ENCODE measurements at places on chromosomes 6 and 20.

- no peak for DNase-seq
Measured at GRCh38 chr20:47860049-47860830, 75.0 kb upstream of the SULF2 start.

GRCh38 chr6:100657678-100658330 lies 193.1 kb upstream of the SIM1 start:
- DNase-seq, result peak; percentile 19

DNA sequence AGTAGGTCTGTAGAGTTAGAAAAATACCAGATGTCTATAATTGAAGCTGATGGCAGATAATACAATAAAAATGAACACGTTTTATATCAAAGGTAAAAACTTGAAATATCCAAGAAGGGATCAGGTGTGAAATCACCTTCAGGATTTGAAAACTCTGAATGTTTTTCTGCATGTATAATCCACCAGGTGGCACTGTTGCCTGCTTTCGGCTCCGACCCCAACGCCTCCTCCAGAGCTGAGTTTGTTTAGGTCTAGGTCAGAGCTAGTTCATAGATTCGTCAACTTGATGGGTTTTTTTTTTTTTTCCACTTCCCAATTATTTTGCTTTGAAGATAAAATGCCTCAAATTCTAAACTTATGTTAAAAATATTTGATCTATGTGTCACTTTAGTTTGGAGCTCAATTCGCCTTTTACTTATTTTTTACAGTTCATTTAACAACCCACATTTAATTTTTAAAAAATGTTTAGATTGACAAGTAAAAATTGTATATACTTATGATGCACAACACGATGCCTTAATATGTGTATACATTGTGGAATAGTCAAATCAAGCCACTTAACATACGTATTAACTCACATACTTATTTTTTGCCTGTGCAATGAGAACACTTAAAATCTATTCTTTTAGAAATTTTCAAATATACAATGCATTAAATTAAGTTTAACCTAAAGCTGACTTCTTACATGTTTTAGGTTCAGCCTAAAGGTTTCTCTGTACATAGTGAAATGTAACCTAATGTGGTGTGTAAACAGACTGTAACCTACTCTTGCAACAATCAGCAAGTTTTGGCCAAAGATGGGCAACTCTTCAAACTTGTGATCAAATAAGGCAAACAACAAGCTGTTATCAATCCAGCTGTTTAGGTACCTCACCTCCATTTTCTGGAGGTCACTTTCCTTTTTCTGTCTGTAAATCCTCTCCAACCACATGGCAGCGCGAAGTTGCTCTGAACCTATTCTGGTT lies 39.4 kb upstream of the ENPP4 start:
- DNase-seq, result peak; percentile 74

GRCh38 chr6:41505122-41506049 lies 40.8 kb upstream of the FOXP4 start:
- no peak for DNase-seq

DNA sequence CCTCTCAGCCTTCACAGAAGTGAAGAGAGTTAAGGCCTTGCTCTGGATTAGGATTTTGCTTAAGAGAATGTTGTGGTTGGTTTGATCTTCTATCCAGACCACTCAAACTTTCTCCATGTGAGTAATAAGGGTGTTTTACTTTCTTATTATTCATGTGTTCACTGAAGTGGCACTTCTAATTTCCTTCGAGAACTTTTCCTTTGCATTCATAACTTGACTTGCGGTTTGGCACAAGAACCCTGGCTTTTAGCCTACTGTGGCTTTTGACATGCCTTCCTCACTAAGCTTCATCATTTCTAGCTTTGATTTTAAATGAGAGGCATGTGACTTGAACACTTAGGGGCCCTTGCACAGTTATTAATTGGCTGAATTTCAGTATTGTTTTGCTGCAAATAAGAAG lies 166.1 kb upstream of the OPRM1 start:
- DNase-seq, result no peak

- DNase-seq, result no peak
Measured at GRCh38 chr6:43887906-43888683, 118.1 kb downstream of the VEGFA start.

- no peak for DNase-seq
Measured at GRCh38 chr6:148749674-148750073, 2.8 kb downstream of the UST start.

- no peak for DNase-seq
Measured at GRCh38 chr20:44111712-44112335, 75.2 kb downstream of the JPH2 start.

DNA sequence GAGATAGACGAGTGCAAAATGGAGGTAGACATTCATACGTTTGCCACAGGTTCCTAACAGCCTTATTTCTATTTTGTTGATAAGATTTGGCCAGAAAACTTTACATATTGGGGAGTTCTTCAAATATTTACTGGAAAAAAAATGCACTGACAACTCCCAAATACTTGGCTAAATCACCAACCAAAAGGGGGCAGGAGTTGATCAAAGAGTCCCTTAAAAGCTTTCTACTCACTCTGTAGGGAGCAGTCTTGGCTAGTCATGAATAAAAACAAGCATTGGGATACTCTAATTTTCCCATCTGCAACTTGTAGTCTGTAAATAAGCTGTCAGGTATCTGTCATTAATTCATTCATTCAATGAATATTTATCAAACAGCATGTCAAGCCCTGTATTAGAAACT lies 18.4 kb downstream of the TENT5A start:
- peak; percentile 48 for DNase-seq

DNA sequence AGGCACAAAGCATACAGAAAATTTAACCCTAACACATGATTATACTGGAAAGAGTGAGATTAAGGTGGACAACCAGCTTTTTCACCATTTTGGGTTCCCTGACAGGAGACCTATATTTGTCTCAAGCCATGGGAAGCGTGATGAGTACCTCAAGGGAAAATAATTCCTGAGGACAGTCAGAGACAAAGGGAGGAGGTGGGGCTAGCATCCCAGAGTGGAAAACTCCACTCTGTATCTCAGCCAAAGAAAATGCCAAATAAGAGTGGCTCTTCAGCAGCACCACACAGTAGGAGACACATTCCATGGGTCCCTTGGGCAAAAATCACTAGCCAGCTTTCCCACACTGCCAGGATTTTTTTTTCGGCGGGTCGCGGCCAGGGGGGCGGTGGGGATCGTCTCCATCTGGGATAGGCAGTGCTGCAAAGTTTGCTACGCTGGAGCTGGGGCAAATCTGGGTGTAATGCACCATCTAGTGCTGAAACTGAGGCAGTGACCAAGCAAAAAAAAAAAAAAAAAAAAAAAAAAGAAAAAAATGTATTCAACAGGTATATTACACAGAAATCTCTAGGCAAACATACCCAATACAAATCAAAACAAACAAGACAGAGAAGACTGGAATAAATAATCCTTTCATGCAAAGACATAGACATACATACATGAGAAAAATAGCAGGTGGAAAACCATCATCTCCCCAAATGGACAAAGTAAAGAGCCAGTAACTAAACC lies 77.3 kb upstream of the SLC35F1 start:
- DNase-seq, result no peak

DNA sequence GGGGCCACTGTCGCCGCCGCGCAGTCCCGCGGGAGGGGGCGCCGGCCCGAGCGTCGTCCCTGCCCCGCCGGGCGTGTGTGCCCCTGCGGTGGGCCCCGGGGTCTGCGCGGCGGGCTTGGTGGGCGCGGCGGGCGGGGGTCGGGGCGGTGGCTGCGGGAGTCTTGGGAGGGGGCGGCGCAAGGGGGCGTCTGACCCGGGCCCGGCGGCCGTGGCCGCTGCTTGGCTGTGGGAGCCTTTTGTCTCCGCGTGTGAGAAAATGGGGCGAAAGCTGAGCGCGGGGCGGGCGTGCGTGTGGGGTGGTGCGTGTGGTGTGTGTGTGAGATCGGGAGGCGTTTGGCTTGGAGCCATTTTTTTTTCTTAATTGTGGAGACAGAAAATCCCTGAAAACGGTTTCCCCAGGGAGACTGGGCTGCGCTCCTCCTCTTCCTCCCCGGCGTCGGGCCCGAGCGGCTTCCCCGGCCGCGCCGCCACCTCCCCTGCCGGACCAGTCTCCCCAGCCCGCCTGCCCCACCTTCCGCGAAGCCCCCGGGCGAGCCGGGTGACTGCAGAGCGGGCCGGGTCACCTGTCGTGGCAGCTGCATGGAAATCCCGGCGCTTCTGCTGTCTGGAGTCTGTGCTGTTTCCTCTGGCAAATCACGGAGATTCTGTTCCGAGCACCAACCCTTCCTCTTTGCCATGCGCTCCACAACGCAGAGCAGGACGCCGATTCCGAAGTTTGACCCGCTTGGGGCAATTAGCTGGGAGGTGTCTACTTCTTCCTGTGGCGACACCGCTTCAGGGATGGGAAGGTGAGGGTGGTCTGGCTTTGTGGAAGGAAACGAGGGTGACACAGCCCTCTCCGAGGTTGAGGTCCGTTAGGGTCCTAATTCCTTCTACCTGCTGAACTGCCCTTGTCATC lies 64.4 kb downstream of the GTF2H5 start:
- peak; percentile 51 for DNase-seq

- no peak for DNase-seq
Measured at GRCh38 chr6:147063469-147064031, 140.7 kb upstream of the STXBP5 start.

DNA sequence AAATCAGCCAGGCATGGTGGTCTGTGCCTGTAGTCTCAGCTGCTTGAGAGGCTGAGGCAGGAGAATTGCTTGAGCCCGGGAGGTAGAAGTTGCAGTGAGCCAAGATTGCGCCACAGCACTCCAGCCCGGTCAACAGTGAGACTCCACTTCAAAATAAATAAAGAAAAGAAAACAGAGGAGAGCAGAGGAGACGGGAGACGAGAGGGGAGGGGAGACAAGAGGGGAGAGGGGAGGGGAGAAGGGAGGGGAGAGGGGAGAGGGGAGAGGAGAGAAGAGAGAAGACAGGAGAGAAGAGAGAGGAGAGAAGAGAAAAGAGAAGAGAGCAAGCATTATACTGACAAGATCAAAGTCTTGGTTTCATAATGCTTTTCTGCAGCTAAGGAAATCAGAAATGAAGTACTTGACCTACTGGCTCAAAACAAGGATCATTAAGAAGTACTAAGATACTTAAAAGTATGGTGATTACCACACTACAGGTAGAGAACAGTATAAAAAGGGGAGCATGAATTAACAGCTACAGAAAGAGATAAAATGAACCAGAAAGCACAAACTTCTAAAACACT lies 30.5 kb downstream of the FAM8A1 start:
- DNase-seq, result no peak

- DNase-seq, result peak; percentile 7
Measured at GRCh38 chr20:13458860-13459451, 179.8 kb downstream of the TASP1 start.

DNA sequence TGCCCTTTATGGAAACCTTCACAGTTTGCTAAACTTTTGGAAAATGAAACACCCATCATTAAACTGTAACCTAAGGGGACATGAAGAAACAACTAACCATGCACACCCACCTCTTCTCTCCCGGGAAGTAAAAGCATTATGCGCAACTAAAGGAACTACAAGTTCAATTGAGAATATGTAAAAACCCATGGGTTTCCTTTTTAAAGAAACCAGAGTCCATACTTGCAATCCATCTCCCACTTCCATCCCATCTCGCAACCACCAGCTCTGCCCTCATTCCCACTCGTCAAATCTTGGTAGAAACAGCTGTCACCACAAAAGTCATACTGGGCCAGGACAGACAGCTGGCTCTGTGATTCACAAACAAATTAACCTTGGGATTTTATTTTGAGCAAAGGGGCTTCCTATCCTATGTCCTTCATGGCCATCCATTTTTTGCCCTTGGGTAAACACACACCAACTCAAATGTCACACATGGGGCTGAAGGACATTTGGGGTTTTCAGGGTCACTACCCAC lies 81.5 kb downstream of the HAO1 start:
- no peak for DNase-seq

DNA sequence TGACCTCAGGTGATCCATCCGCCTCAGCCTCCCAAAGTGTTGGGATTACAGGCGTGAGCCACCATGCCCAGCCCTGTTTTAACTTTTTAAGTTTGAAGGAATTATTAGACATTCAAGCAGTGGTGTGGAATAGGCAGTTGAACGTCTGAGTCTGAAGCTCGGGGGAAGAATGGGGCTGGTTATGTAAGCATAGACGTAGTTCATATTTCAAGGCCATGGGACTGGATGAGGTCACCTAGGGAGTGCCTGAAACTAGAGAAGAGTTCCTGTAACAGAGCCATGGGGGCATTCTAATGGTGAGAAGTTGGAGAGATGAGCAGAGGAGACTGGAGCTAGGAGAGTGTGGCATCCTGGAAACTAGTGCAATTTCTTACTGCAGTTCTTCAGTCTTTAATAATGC lies 6.4 kb downstream of the CDKAL1 start:
- DNase-seq, result no peak

GRCh38 chr6:10030942-10031537 lies 383.8 kb downstream of the TFAP2A start:
- peak; percentile 4 for DNase-seq

GRCh38 chr6:84657025-84657424 lies 107.4 kb downstream of the TBX18 start:
- DNase-seq, result no peak

DNA sequence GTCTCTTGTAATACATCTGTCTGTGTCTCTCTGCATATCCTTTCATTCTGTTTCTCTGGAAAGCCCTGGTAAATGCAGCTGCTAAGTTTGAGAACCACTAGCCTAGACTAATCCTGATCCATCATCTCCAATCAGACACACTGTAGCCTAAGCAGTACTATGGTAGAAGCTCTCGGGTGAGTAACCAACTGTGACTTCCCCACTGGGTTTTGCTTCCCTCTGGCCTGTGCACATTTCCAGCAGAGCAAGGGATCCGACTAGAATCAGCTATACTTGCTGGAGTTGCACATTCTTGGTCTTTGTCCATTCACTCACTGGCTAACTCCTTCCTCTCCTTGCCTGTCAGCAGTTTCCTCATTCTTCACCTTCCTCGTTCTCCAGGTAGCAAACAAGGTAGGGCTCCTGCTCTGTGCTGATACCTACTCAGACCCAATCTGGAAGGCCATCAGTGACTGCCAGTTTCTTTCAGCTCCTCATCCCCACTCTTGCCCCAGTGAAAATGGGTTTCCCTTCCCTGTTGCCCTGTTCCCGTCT lies 184.2 kb downstream of the PLCB4 start:
- no peak for DNase-seq

- peak; percentile 97 for DNase-seq
Measured at GRCh38 chr6:111873178-111874024, at the start of gene FYN. TSS of gene FYN (minus strand) at chr6:111873452. CDS start at chr6:111720051, 153,401 bp downstream.

GRCh38 chr20:3980260-3981131 lies 34.9 kb downstream of the RNF24 start:
- peak; percentile 38 for DNase-seq

DNA sequence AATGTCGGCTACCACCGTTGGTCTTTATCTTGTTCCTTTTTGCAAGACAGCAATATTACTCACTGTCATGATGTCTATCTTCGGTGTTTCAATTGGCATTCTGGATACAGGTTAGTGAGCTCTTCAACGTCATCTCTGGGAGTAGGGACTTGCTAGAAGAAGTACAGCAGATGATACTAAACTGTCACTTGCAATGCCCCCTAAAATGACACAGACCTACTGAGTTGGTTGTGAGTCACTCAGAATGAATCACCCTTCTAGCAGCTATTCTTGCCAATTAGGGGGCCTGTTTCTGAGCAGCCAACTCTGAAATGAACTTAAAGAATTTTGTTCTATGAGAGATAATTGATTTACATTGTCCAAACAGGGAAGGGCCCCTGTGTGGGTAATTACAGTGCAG lies 176.5 kb downstream of the SLC16A10 start:
- DNase-seq, result no peak
